ENCODE measurements at places on chromosomes 1 and 21.

DNA sequence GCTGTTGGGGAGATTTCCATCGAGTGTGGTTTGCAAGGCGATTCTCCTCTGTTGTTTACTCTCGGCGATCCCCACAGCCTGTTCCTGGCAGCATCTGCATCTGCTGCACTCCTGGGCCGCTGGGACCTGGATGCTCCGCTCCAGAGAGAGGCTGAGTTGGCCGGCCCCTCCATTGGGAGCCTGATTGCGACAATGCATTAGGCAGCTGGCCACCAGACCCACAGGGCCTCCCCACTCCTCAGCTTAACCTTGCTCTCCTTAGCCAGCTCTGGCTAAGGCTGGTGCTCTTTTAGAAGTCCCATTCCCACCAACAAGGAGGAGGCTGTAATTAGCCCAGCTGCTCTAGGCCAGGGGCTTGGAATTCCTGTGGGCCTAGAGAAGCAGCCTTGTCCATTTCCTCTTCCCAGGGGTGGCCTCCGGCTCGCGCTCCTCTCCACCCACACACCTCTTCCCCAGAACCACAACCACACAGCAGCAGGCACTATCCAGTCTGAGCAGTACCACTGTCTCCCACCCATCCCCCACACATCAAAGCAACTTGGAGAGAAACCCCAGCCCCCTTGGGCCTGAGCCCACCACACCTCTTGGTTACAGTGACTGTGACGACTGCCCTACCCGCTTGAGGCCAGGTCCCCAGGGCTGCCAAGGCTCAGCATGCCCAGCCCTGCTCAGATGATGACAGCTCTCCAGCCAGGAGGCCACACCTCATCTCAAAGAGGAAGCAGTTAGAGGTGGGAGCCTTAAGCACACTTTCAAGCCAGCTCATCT is 193.8 kb upstream of the EDN2 start:
- DNase-seq = no peak

GRCh38 chr1:26530895-26531598 is 1.5 kb downstream of the RPS6KA1 start:
- peak; percentile 34 for DNase-seq

GRCh38 chr21:33300701-33301631 is 23.8 kb upstream of the IFNAR1 start:
- DNase-seq = no peak

- no peak for DNase-seq
These were observed 706 bp downstream of the CREB3L4 start for GRCh38 chr1:153968408-153968807.

DNA sequence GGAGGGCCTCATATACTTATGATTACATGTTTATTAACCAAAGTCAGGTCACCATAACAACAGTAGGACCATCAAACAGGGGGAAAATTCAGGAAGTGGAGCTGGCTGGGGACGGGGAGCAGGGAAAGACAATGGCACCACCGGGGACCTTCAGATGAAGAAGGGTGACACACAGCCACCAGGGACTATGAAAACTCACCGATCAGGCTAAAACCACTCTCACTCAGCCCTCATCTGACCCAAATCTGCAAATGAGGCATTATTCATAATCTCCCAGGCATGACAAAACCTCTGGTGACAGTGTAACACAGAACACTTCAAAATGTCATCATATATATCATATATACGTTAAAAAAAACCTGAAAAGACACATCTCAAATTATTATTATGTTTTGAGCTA is 11.2 kb downstream of the MKNK1 start:
- DNase-seq = no peak

GRCh38 chr1:45843474-45843905 is 40.1 kb downstream of the MAST2 start:
- no peak for DNase-seq

DNA sequence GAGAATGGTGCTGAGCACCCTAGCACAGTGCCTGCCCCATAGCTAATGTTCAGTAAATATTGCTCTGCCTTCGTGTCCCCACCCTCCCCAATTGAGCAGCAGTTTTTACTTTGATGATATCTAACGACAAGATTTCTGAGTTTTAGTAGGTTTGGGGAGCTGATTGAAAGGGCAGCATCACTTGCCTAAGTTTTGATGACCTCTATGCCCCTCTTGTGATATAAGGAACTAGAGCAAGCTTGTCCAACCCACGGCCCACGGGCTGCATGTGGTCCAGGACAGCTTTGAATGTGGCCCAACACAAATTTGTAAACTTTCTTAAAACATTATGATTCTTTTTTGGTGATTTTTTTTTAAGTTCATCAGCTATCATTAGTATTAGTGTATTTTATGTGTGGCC is 1.6 kb downstream of the CNIH4 start:
- DNase-seq = no peak

DNA sequence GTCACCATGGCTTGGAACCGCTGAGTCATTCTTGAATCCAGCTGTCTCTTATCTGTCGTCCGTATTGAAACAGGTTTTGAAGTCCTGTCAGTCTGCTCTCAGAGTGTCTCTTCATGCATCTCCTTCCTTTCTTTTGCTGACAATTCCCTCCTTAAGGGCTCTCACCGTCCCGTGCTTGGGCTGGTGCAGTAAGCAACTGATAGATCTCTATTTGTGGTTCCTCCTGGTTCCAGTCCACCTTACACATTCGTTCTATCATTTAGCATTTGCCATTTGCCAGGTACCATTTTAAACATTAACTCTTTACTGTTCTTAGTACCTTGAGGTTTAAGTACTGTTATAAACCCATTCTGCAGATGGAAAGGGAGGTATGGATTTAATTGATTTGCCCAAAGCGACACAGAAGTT is 88.9 kb downstream of the DYRK1A start:
- DNase-seq = no peak
